Upper lobe of right lung (tissue), 1 donor: ENCODE measurements at places on chromosomes 13 and 19. TPM values are rescaled to one million over a fixed set of nuclear protein-coding genes. Genes with fewer than 3 reads are reported as not detected.

TEAD2 gene
- total RNA-seq, result 36.4 TPM

CKAP2 gene
- 8.2 TPM for total RNA-seq

- no peak for DNase-seq
Measured at GRCh38 chr13:48853728-48854102, 122.0 kb upstream of the FNDC3A start.

- DNase-seq, result no peak
Measured at GRCh38 chr19:36149673-36150406, 2.4 kb downstream of the COX7A1 start.

DNA sequence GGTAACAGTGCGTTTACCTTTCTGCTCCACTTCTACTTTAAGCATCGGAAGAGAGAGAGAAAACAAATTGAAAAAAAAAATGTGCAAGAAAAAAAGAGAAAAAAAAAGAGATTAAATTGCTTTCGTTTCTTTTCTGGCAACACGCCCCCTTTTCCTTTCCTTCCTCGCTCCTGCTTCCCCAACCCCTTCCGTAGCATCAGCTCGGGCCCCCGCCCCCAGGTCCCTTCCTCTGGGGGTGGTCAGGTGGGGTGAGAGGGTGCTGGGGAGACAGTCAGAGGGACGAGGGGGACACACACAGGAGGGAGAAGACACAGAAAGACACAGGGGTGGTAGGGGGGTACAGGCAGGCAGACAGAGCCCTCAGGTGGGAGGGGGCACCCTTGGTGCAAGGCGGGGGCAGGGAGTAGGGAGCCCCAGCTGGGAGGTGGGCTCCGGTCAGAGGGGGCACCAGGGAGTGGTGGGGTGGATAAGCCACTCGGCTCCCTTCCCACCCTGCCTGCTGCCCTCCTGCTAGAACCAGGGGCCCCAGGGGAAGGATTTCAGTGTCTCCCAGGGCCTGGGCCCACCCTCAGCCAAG lies 30.7 kb upstream of the ASF1B start:
- no peak for DNase-seq

- no peak for DNase-seq
Measured at GRCh38 chr19:47002106-47002766, 17.4 kb upstream of the NPAS1 start.

DNA sequence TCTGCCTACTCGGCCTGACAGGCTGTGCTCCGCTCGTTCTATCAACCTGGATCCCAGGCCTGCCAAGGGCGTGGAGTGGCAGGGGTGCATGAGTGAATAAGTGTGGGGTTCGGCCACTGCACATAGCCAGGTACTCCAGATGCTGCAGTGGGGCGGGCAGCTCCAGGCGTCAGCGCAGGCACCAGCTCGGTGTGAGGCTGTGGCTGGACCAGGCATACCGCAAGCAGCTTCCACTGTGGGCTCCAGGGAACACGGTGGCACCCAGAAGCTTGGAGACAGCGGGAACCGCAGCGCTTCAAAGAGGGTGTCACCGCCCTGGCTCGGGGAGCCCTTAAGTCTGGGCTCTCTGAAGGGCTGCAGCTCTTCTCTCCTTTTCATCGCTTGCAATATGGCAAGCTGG lies 1630.2 kb downstream of the OLFM4 start:
- DNase-seq, result no peak

GRCh38 chr13:35496761-35497386 lies 20.4 kb upstream of the MAB21L1 start:
- no peak for DNase-seq

DNA sequence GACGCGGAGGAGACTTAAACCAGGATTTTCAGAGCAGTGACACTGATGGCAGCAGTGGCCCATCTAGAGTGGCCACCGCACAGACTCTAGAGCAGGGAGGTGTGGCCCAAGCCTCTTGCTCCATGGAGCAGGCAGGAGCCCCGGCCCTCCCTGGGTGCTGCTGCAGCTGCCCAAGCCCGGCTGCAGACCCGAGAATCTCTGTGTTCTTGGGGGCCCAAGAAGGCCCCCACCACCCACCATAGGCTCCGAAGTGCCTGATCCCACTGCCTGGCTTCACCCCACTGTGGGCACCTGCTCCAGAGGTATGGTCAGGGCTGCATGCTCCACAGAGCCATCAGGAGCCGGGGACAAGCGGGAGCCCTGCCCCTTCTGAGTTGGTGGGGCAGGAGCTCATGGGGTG lies 36.1 kb downstream of the CEP89 start:
- no peak for DNase-seq

DNA sequence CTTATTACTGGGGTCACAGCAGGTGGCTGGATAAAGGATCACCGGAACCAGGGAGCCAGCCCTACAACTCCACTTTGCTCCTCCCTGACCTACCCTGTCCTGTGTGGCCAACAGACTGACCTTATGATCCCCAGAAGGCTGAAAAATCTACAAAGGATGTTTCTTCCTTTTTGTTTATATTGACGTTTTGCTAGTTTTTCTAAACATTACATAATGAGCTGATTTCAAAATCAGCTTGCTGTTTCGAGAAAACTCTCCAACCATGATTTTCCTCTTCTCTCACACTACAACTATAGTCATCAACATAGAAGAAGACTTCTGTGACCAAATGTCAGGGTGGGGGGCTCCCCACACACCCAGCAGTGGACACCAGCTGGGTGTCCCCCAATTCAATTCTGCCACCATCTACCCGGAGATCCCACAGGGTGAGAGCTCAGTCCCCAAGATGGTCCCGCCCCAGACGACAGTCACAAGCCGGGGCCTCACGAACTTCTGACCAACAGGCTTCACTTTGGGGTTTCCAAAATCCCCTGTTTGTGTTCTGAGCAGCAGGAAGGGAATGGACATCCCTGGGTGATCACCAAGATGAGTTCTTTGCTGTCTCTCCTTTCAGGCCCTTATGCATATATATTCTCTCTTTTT lies 35.0 kb downstream of the ZNF536 start:
- no peak for DNase-seq
